ENCODE measurements at places on chromosomes 2 and 18.
A peak's percentile ranks its signal among the peaks of the same experiment; 100 is the strongest.

GRCh38 chr2:29068513-29068912 is 5.8 kb downstream of the PCARE start:
- DNase-seq = no peak

GRCh38 chr18:5974696-5975095 is 79.4 kb upstream of the TMEM200C start:
- no peak for DNase-seq

DNA sequence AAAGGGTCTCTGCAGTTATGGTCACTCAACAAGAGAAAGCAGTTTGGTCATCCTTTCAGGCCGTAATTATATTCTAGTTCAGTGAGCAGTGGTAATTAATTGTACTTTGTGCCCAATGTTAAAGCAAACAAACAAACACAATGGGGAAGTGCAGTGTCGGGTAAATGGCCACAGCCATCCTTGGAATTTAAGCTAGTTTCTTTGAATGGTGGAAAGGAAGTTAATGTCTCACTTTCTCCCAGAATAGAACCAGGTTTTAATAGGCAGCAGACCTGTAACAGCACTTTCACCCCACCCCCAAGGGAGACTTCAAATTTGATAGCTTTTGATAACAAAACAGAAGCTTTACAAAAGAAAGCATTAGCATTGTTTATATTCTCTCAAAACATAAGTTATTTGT is 20.0 kb upstream of the ITGAV start:
- no peak for DNase-seq

DNA sequence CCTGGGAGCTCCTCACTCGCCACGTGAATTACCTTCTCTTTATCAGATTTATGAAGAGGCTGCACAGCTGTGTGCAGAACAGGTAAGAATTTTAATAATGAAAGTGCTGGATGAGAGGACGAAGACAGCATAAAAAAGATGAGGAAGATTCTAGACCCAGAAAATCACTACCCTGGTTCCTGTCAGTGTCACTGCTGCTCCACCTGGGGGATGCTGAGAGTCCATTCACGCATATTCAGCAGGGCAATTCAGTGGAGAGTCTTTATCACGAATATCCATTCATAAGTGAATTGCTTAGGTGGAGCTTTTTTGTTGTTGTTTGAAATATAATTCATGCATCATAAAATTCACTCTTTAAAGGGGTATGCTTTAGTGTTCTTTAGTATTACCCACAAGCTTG is 52.0 kb downstream of the MRPL33 start:
- no peak for DNase-seq

DNA sequence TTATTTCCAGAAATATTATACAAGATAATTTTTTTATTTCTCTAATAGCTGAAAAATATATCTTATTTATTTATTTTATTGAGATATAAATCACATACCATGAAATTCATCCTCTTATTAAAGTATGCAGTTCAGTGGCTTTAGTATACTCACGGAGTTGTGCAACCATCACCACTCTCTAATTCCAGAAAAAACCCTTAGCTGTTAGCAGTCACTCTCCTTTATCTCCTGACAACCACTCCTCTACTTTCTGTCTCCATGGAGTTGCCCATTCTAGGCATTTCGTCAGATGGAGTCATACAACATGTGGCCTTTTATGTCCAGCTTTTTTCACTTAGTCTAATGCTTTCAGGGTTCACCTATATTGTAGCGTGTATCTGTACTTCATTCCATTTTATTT is 66.5 kb downstream of the TCF7L1 start:
- DNase-seq = no peak

- DNase-seq = peak; percentile 30
Observed at GRCh38 chr2:227238238-227239237, 74.1 kb downstream of the COL4A3 start.

- DNase-seq = no peak
Observed at GRCh38 chr2:37627710-37628109, 43.7 kb downstream of the CDC42EP3 start.

- peak; percentile 43 for DNase-seq
Observed at GRCh38 chr2:98909317-98910211, 26.5 kb downstream of the CRACDL start.

DNA sequence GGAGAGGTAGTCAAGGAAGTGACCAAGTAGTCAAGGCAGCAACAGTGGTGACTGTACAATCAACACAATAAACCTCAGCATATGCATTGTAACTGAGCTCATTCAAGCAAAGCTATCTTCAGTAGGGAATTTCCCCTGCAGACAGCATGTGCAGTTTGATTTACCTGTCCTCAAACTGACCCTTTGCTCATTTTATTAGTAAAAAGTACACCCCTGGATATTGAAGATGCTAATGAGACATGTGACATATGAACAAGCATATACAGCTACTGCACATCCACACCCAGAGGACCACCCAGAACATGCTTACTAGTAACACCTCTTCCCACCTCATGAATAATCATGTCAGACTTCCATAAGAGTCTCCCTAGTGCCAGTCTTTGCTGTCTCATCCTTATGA is 15.4 kb downstream of the C2orf81 start:
- no peak for DNase-seq

DNA sequence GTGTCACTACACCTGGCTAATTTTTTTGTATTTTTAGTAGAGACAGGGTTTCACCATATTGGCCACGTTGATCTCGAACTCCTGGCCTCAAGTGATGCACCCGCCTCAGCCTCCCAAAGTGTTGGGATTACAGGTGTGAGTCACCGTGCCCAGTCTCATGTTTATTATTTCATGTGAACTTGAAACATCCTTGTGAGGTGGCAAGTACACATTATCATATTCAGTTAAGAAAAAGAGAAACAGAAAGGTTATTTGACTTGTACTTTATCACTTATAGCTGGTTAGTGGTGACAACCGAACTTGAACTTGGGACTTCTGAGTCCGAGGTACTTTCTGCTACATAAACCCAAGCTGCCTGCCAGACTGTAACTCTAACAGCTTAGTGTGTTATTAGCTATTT is 24.4 kb downstream of the ABHD3 start:
- no peak for DNase-seq

DNA sequence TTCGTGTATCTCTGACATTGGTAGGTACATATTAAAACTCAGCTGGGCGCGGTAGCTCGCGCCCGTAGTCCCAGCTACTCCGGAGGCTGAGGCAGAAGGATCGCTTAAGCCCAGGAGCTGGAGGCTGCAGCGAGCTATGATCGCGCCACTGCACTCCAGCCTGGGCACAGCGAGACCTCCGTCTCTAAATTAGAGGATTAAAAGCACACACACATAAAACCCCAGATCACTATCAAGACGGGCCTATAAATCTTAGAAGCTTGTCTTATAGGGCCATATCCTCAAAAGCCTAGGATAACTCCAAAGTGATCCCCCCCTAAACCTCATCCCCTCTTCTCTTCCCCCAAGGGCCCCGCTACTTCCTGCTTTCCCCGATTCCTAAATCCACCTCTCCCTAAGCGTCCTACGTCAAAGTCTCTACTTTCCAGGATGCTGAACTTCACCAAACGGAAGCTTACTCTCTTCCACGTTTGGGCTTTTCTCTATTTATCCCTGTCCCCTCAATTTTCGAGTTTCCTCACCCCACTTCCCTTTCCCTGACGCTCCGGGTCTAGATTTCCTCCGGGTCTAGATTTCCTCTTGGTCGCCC is 707 bp downstream of the KRCC1 start:
- no peak for DNase-seq

DNA sequence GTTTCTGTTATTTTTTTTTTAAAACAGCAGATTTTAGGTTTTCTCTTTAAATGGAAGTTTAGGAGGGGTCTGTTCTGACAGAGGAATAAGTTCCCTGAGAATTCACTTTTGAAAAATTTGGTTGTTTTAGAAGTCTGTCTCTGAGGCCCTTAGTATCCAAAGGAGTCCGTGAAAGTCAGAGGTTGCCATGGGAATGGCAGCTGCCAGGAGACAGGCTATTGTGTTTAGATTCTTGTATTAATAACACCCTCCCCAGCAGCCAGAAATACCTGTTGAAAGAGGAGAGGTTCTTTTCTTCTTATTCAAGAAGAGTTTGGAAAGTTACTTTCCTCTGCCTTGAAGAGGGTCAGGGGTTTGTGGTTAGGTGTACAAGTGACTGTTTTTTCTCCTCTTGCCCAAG is 29.5 kb downstream of the TNP1 start:
- DNase-seq = no peak

DNA sequence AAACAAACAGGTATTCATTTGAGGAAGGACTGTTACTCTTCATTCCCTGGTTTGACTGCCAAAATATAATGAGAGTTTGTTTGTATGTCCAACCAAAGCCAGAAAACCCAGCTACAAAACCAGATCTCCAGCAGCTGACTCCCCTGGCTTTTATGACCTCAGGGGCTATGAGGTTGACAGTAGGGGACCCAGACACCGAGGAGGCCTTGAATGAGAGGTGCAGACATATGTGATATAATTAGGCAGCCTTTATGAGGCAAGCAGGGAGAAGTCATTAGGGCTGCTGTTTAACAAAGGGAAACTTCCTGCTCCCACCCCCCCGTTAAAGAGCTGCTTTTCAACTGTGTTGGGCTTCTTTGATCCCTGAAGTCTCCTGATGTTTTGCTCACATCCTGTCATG is 236.7 kb downstream of the SLC4A3 start:
- no peak for DNase-seq

DNA sequence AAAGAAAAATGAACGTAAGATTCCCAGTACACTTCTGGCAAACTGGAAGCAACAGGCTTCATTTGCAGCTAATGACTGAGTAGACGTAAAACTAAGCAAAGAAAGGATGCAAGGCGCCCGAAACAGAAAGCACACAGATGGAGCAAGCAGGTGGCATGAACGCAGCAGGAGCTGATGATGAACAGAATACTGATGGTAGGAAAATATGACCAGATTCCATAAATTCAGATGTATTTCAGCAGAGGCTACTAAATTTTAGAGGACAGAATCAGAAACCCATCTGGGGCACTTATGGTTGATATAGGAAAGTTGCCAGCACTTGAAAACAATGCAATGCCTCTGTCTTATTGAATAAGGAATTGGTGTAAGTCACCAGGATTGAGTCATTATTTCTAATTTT is 658.7 kb upstream of the LINC00305 start:
- DNase-seq = no peak

GRCh38 chr2:86143307-86143706 is 37.3 kb downstream of the PTCD3 start:
- DNase-seq = no peak

- no peak for DNase-seq
Observed at GRCh38 chr2:237449193-237449881, 35.4 kb upstream of the COL6A3 start.

GRCh38 chr2:202099515-202099914 is 26.5 kb downstream of the KIAA2012 start:
- DNase-seq = no peak

- DNase-seq = no peak
Observed at GRCh38 chr2:240722796-240723735, 31.4 kb downstream of the AQP12A start.

GRCh38 chr2:169095621-169096105 is 26.3 kb downstream of the DHRS9 start:
- DNase-seq = no peak

GRCh38 chr2:3624059-3624794 is 29.3 kb downstream of the COLEC11 start:
- DNase-seq = no peak

- DNase-seq = no peak
Observed at GRCh38 chr18:76098674-76099411, 396.2 kb downstream of the ZNF516 start.

- DNase-seq = no peak
Observed at GRCh38 chr2:156867201-156867600, 390.3 kb upstream of the GALNT5 start.

GRCh38 chr2:241066171-241066892 is 35.8 kb downstream of the MTERF4 start:
- DNase-seq = no peak

DNA sequence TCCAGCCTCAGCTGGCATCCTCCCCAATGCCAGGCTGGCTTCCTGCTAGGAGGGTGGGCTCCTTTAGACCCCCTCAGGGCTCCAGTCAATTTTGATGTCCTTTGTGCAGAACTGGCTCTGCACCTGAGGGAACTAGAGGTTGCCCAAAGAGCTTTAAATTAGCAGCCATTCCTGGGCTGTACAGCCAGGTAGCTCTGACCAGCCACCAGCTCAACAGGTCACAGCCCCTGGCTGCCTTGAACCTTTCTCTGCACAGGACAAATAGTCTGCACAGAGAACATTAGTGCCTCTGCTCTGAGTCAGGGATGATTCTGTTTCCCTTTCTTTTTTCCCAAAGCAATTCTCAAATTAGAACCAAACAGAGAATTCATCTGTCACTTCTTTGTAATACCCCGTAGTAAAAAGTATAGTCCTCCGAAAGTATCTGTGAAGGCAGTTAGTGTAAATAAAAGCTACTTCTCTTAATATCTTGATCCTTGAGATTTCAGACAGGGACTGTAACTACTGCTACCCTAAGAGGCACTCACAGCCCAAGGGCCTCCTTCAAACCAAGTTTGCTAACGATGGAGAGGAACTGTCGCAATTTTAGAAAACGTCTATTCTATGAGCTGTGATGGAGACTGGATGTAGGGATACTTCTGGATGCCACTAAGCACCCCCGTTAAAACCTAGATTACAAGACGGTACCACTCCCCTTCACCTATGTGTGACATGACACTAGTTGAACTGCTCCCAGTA is 3.0 kb downstream of the TTC32 start:
- no peak for DNase-seq

DNA sequence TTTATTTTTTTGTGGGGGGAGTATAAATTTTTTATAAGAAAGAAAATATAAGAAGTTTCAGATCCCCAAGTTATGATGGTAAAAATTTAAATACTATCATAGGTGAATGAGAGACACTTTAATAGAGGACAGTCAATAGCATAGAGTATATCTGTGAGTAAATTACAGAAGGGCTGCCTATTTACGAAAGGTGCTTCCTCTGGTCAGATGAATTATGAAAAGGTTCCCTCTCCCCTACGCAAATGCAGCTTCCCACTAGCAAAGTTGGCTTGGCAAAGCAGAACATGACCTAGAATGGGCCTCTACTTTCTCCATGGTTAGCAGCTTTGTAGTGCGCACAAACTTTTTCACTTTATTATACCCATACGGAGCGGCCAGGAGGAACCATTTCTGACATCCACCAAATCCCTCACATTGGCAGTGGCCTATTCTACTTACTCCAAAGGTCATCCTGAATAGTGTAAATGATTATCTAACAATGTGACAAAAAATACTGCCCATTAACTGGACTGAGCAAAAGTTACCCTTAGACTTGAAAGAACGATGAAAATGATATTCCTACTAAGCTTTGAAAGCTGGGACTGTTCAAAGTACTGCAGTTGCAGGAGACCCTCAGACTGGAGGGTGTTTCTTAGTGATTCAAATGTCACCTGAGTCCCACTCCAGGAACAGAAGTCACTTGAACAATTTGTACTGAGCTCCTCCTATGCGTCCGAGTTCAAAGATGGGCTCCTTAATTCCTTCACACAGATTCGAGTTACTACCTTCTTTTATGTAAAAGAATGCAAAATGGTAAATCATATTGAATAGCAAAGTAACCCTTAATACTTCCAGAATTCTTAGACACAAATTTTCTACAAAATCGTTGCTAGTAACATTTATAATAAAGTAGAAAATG is 148.5 kb downstream of the NOL4 start:
- no peak for DNase-seq

DNA sequence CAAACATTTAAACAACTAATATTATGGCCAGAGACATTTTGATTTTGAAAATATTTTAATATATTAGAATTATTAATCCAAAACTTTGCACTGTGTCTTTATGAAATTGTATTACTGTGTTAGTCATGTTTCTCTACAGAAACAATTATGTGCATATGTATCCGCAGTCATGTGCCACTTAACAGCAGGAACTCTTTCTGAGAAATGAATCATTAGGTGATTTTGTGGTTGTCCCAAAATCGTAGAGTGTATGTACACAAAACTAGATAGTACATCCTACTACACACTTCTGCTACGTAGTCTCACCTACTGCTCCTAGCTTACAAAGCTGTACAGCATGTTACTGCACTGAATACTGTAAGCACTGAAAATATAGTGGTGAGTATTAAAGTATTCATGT is 479.2 kb upstream of the DSEL start:
- no peak for DNase-seq
